Right atrium auricular region (tissue), 2 donors: ENCODE measurements at places on chromosomes 7 and 10. TPM values are rescaled to one million over a fixed set of nuclear protein-coding genes. Genes with fewer than 3 reads are reported as not detected.

- DNase-seq, result no peak
Observed at GRCh38 chr10:74827694-74828093, 1.3 kb downstream of the KAT6B start.

DNA sequence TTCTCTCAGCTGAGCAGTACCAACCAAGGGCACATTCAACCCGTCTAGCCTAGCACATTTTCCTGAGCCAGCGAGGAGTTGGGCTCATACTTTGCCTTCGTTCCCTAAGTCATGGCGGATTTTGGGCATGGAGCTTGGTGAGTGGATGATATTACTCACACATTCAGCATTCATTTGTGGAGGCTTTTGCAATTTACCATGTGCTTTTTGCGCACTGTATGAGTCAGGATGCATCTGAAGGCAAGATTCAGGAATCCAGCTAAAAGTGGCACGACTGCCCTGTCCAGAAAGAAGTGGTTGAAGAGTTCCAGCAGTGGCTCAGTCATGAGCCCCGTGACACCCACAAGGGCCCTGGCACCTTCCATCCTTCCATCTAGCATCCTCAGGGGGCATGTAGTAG lies 24.2 kb upstream of the MGMT start:
- DNase-seq, result no peak

DNA sequence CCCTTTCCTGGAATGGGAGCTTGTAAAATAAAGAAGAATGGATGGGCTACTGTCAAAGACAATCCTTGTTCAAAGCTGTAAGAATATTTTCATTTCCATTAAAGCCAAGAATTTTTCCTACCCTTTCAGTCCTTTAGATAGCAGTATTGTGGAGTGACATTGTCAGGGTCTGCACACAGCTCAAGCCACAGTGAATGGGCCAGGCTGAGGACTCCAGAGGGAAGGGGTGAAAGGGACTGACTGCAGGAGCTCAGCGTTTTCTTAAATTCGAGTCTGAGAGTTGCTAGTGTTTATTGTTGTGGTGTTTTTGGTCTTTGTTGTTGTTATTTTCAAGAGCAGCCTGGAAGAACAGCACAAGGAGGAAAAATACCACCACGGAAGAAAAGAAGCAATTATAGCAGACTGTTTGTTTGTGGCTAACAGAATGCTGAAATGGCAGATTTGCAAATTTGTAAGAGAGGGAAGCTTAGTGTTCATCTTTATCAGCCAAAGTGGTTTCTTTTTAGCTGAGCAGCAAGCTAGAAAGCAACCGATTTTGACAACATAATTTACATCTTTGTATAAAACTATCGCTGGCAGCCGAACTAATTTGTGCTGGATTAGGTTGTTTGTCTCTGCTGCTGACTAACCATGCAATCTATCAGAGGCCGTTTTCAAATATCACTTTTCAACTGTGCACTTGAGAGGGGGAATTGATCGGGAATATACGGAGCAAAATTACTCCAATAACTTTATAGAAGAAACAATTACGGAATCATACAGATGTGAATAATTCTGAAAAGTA lies 192.1 kb downstream of the LRMDA start:
- no peak for DNase-seq

- DNase-seq, result no peak
Observed at GRCh38 chr10:91513598-91514424, 103.7 kb downstream of the HECTD2 start.

- no peak for DNase-seq
Observed at GRCh38 chr10:68166871-68167585, 57.7 kb downstream of the MYPN start.

DNA sequence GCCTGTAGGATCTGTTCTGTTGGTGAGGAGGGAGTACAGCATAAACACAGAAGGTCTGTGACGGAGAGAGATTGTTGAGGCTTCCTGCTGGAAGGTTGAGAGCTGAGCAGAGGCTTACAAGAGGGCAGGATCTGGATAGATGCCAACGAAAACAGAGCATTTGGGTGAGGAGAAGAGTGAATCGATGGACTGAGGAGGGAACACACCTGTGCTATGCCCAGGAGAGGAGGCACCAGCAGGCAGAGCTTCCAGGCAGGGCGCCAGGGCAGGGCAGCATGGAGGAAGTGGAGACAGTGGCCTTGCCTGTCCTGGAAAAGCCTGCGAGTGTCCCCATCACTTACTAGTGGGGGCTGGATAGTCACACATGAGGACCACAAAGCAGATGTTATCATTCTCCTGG lies 282.9 kb downstream of the PAXIP1 start:
- no peak for DNase-seq

GRCh38 chr10:85916286-85916685 lies 450.3 kb downstream of the GRID1 start:
- no peak for DNase-seq

DNA sequence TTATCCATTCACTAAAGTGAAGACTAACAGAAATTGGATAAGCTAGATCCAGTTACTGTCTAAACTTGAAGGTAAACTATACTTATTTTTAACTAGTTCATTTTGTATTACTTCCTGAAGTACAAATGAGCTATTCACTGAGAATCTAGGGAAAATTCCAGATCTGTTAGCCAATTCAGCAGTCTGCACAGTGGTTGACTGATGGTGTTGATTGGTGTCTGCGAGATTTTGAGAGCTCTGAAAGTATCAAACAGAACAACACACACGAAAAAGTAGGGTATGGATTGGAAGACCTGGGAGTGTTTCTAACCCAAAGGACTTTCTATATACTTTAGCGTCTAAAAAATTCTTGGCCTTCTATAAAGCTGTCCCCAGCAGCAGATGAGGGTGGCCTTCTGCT lies 33.6 kb upstream of the AGR2 start:
- no peak for DNase-seq

GRCh38 chr10:27779462-27780015 lies 33.9 kb upstream of the MKX start:
- DNase-seq, result no peak

DNA sequence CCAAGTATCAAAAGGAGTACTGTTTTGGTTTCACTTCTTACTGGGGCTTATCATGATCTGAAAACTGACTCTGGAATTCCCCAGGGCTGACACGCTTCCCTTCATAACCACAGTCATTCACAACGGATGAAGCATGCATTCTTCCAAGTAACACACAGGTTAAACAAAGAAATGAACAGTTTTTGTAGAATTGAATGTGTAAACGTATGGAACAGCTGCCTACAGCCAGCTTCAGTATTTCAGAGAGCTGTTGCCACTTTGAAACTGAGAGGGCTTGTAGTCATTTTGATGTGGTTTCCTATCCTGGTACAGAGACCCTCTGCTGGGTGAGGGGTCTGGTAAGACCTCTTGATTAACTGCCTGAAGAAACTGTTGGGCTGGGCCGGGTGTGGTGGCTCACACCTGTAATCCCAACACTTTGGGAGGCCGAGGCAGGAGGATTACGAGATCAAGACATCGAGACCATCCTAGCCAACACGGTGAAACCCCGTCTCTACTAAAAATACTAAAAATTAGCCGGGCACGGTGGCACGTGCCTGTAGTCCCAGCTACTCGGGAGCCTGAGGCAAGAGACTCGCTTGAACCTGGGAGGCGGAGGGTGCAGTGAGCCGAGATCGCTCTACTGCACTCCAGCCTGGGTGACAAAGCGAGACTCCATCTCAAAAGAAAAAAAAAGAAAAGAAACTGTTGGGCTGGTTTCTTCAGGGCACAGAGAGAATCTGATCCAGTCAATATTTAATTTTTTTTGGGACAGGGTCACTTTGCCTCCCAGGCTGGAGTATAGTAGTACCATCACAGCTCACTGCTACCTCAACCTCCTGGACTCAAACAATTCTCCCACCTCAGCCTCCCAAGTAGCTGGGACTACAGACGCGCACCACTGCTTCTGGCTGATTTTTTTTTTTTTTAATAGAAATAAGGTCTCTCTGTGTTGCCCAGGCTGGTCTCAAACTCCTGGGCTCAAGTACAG lies 4.7 kb downstream of the NFE2L3 start:
- no peak for DNase-seq

- no peak for DNase-seq
Observed at GRCh38 chr10:93206652-93207051, 133.0 kb downstream of the CYP26A1 start.

DNA sequence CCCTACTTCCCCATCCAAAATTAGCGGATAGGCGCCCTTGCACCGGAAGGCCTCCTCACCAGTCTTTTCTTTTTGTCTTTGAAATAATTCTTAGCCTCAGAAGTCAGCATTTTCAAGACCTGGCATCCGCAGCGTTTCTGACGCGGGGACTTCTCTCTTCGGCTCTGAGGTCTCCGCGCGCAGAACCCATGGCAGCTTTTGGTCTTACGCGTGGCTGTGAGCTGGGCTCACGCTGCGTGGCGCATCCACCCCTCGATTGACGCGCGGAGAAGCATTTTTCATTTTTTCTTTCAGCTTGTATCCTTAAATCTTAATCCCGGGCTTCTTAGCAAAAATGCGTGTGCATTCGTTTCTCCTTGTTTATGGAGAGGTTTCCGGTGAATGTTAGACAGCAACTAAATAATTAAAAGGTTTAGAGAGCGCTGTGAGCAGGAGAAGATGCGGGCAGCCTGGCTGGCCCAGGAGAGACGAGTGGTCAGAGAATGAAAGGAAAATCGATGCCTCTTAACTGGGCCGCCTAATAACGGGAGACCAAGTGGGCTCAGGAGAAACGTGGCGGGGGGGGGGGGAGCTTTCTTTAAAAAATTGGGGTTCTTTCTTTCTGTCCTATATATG lies 2.0 kb upstream of the GATA3 start:
- no peak for DNase-seq

GRCh38 chr10:119858063-119858462 lies 14.6 kb downstream of the MCMBP start:
- DNase-seq, result no peak

DNA sequence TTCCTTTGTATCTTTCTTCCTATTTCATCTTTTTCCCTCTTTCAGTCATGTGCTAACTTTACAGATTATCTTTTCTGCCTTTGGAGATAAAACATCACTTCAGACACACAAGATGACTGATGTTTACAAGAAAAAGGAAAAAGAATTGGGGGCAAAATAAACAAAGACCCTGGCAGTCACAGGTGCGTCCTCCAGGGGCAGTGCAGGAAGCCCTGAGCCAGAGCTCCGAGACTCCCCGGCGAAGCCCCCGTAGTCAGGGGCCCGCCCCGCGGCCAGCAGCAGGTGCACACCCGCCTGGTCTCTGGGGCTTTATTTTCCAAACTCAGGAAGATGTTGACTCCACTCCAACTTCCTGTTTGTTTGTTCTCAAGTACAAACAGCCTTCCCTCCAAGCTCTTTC lies 10.2 kb downstream of the STK32C start:
- DNase-seq, result no peak

- no peak for DNase-seq
Observed at GRCh38 chr7:151243045-151243349, 5.5 kb downstream of the SMARCD3 start.

DNA sequence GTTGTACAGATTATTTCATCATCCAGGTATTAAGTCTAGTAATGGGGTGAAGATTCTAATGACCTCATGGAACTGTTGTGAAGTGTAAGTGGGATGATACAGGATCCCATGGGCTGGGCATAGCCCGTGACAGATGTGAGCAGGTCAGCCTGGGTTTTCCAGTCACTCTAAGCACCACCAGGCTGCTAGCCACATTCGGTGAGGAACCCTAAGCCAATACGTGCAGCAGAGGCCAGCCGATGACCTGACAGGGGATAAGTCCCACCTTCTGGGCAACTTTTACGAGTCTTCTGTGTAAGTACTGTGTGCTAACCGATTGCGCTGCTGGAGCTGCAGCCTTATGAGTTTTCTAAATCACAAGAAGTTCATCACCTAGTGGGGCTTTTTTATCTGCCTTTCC lies 7.3 kb downstream of the ZNF503 start:
- no peak for DNase-seq

DNA sequence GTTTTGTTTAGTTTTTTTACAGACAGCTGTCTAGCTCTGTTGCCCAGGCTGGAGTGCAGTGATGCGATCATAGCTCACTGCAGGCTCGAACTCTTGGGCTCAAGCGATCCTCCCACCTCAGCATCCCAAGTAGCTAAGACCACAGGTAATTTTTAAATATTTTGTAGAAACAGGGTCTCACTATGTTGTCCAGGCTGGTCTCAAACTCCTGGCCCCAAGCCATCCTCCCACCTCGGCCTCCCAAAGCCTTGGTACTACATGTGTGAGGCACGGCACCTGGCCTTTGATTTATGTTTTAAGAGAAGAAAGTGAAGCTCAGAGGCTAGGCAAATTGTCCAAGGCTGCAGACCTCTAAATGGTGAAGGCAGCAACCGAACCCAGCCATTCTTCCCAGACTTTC lies 98.6 kb upstream of the SVIL start:
- DNase-seq, result no peak

GRCh38 chr10:120988751-120989150 lies 137.6 kb downstream of the WDR11 start:
- no peak for DNase-seq

DNA sequence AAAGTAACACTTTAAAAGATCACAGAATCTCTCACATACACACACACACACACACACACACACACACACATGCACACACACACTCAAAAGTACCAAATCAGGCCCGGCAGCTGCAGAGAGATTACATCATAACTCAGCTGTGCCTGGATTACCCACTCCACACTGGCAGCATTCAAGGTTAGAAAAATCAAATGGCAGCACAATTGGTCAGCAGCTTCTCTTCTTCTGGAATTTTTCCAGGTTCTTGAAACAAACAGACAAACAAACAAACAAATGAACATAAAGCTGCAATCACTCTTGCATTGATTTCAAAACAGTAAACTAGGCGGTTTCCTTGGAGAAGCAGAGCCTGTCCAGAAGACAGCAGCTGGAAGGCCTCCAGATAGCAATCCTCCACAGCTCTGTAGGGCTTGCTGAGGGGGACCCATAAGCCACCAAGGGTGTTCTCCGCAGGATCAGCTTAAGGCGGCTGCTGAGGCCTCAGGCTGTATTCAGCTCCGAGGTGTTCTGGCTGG lies 24.5 kb upstream of the FAM133B start:
- no peak for DNase-seq

DNA sequence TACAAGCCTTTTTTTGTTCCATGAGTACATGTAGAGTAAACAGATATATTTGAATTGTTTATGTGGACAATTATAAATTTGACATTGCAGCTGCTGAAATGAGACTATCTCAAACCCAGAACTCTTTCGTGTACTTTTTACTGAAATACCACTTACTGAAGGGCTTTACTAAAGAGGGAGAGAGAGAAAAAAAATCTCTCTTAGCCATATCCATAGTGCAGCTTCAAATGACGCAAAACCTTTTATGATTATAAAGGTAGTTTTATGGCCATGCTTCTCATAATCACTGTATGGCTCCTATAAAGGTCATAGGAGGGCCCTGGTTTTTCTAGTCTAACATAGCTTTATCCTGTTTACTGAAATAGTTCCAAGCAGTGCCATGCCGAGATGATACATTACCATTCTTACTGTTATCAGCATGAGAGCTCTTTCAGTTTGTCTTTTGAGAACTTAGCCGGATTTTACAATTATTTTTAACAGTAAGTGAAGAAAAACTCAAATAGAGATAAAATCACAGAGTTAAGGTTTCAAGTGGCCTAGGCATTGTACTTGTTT lies 35.1 kb downstream of the KCND2 start:
- no peak for DNase-seq

The ACTA2 gene
- total RNA-seq, result 1,936 TPM

The TDRD1 gene
- total RNA-seq, result 1.1 TPM

The CPA4 gene
- 2.0 TPM for total RNA-seq

The HABP2 gene
- not detected for total RNA-seq

The SPDYE6 gene
- not detected for total RNA-seq

The VGF gene
- not detected for total RNA-seq

The CPA2 gene
- total RNA-seq, result not detected

The IKZF5 gene
- total RNA-seq, result 5.0 TPM

The EVX1 gene
- total RNA-seq, result not detected

The VIPR2 gene
- total RNA-seq, result 13.4 TPM

The RAPGEF5 gene
- 32.5 TPM for total RNA-seq
